ENCODE measurements at places on chromosomes 7 and 10. TPM values are rescaled to one million over a fixed set of nuclear protein-coding genes. Genes with fewer than 3 reads are reported as not detected.

CUZD1 gene
- 2.5 TPM for total RNA-seq

ASB10 gene
- total RNA-seq: not detected

- no peak for DNase-seq
- no peaks in the 10 kb centered on the region for H3K4me1 ChIP-seq
- peaks cover 10% of the 10 kb centered on the region for H3K27me3 ChIP-seq
- H3K36me3 ChIP-seq: no peaks in the 10 kb centered on the region
Measured at GRCh38 chr10:68125772-68126171, 16.5 kb downstream of the MYPN start.

DNA sequence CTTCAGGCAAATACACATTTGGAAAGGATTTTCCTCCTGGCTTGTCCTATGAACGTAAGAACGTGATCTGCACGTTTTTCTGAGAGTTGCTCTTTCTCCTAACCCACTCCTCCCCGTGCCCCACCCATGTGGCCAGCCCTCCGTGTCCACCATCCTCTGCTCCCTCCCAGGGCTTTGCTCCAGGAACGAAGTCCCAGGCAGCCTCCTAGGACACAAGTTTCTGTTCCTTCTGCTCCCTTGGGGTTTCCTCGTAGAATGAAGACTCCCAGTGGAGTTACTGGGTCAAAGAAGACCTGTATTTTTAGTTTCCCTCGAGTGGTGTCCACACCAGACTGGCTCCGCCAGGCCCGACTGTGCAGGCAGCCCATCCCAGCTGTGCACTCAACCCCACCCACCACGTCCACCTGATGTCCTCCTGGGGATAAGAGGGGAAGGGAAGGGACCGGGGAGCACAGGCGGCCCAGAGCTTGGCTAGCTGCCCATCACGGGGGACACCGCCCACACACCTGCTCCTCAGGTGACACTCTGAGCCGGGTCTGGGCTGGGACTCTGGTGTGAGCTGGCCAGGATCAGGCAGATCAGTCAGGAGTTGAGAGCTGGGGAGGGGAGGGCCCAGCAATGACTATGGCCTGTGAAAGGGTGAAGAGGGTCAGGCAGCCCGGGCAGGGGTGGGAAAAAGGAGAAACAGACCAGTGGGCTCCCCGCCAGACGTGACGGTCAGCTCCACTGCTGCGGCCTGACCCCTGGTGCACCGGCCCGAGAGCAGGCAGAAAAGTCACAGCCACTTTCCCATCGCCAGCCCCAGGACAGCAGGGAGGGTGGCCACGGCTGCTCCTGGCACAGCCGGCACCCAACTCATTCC lies 54.3 kb upstream of the PPP2R2D start:
- H3K27ac ChIP-seq: no peak overlapping the region
- no peaks in the 10 kb centered on the region for H3K27me3 ChIP-seq
- peaks cover 3% of the 10 kb centered on the region for H3K36me3 ChIP-seq
- DNase-seq: no peak
- H3K4me3 ChIP-seq: no peak overlapping the region

GRCh38 chr7:24560772-24561171 lies 12.5 kb upstream of the PALS2 start:
- no peak for DNase-seq
- peaks cover 11% of the 10 kb centered on the region for H3K4me1 ChIP-seq
- H3K4me3 ChIP-seq: no peak overlapping the region
- peaks cover 28% of the 10 kb centered on the region for H3K27me3 ChIP-seq
- H3K36me3 ChIP-seq: no peaks in the 10 kb centered on the region
- no peak overlapping the region for H3K27ac ChIP-seq

- no peak for DNase-seq
- no peak overlapping the region for H3K27ac ChIP-seq
- no peaks in the 10 kb centered on the region for H3K4me1 ChIP-seq
- no peak overlapping the region for H3K4me3 ChIP-seq
Measured at GRCh38 chr7:52100-52499, 140.3 kb upstream of the FAM20C start.

Data from activated T-helper 2 cell treated with anti-CD3 and anti-CD28 coated beads, Interferon-gamma antibody, Interleukin-2, Interleukin-4, amounts not matched to agents 10 μg/mL and 5 μg/mL and 100 μg/mL, durations not matched to agents 14 hours and 24 hours and 36 hours (primary cell).